Esophagus mucosa (tissue), 1 donor: ENCODE measurements at places on chromosomes 3 and 15. TPM values are rescaled to one million over a fixed set of nuclear protein-coding genes. Genes with fewer than 3 reads are reported as not detected.
A peak's percentile ranks its signal among the peaks of the same experiment; 100 is the strongest.

- peak; percentile 76 for ATAC-seq
These were observed 10.0 kb downstream of the CRYGS start for GRCh38 chr3:186534113-186534669.

- no peak for ATAC-seq
These were observed 86.1 kb downstream of the PLCH1 start for GRCh38 chr3:155658671-155659261.

- peak; percentile 54 for ATAC-seq
These were observed 2.0 kb downstream of the MECOM start for GRCh38 chr3:169661361-169662131.

- no peak for ATAC-seq
These were observed 3.1 kb downstream of the C3orf62 start for GRCh38 chr3:49273825-49274532.

DNA sequence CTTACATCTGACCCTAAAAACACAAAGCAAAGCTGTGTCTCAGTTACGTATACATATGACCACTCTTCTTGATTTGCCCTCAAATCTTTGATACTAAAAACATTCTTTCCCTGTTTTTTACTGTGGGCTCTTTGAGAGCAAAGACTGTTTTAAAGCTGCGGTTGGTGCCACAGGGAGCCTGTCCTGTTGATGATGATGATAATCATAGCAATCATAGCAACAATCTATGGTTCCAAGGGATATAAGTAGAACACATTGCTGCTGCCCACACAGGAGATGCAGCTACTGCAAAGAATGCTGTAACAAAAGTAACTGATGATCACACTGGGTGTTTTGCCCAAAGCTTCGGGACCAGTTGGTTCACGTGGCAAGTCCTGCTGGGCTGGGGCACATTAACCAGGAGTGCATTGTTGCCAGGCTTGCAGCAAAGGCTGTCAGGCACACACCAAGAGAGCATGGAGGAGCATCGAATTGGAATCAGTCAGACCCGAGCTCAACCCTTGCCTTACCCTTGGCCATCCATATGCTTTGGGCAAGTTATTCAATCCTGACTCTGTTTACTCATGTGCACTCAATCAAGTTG, 131.4 kb upstream of the EIF1B start:
- no peak for ATAC-seq

- no peak for ATAC-seq
These were observed 555.8 kb upstream of the IL12A start for GRCh38 chr3:159432682-159433340.

DNA sequence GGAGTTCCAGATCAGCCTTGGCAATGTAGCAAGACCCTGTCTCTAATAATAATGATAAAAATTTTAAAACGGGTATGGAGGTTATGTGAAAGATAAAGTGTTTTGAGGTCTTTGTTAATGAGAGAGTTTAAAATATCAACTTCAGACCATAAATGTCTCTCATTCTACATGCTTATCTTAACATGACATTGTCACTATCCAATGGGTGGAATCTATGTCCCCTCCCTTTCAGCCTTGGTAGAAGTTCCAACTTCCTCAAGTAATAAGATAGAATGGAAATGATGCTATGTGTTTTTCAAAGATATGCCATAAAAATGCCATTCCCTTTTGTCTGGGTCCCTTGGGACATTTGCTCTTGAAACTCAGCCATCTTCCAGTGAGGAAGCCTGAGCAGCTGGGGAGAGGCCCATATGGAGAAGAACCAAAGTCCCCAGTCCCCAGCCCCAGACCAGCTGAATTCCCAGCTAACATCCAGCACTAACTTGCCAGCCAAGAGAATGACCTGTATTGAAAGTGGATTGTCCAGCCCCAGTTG, 17.0 kb downstream of the RPSA start:
- ATAC-seq: no peak

GRCh38 chr3:71376503-71376902, 207.0 kb downstream of the FOXP1 start:
- no peak for ATAC-seq

BOC gene
- total RNA-seq: 19.8 TPM

C2CD4A gene
- total RNA-seq: 0.44 TPM

KLHL6 gene
- total RNA-seq: 0.76 TPM

ACP3 gene
- 57.5 TPM for total RNA-seq

DGKG gene
- total RNA-seq: 0.40 TPM
